CD4-positive, alpha-beta T cell treated with Interferon alpha-2 for 1 hour (primary cell): ENCODE measurements at places on chromosomes 6 and 20.

- DNase-seq = no peak
These were observed 10.2 kb downstream of the HDAC2 start for GRCh38 chr6:113960795-113961194.

GRCh38 chr6:118788702-118789101, 105.2 kb upstream of the ASF1A start:
- no peak for DNase-seq

DNA sequence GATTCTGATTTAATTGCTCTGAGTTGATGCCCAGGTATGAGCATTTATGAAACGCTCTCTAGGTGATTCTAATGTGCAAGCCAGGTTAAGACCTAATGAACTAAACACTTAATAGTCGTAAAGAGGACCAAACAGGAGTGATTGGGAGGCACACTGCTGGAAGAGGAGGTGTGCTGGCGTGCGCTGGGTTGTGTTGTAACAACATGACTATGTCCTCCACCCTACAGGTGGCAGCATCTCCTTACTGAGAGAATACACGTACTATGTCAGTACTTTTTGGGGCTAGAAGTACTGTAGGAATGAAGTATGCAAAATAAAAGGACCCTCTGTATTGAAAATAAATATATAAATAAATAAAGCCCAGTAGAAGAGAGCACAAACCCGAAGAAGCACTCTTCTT, 11.9 kb downstream of the C6orf89 start:
- DNase-seq = peak; percentile 43

- DNase-seq = no peak
These were observed 118.8 kb downstream of the PHACTR3 start for GRCh38 chr20:59723108-59723500.

GRCh38 chr6:146770275-146770964, 171.6 kb downstream of the ADGB start:
- no peak for DNase-seq

GRCh38 chr20:5234158-5234557, 82.6 kb downstream of the PROKR2 start:
- DNase-seq = no peak

DNA sequence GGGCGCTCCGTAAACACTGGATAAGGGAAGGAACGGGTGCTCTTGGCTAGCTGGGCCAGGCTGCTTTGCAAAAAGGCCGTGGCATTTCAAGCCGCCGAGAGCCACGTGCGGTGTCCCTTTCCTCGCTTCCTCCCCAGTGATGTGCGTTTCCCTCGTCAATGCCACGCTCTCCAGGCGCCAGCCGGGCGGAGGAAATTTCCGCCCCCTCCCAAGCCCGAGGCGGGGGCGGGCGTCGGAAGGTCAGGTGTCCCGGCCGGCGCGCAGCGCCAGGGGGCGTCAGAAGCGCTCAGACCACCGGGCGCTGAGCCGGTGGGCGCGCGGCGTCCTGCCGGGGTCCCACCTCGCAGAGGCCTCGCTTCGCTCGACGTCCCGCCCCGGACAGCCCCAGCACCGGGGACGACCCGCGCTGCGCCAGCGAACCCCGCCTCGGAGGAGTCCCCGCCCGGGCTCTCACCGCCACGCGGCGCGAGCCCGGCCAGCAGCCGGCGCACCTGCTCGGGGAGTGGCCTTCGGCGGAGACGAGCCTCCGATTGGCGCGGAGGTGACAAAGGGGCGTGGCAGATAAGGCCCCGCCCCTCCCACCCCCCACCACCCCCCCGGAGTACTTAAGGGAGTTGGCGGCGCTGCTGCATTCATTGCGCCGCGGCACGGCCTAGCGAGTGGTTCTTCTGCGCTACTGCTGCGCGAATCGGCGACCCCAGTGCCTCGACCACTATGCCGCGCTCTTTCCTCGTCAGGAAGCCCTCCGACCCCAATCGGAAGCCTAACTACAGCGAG, at the start of gene SNAI1:
Gene SNAI1, plus strand, starts transcription at position 635 of the 777 bp plus-strand sequence. Its CDS starts 80 bp downstream, at position 715.
- peak; percentile 90 for DNase-seq
